Choroid plexus epithelial cell (primary cell): ENCODE measurements at places on chromosomes 6 and 20.

DNA sequence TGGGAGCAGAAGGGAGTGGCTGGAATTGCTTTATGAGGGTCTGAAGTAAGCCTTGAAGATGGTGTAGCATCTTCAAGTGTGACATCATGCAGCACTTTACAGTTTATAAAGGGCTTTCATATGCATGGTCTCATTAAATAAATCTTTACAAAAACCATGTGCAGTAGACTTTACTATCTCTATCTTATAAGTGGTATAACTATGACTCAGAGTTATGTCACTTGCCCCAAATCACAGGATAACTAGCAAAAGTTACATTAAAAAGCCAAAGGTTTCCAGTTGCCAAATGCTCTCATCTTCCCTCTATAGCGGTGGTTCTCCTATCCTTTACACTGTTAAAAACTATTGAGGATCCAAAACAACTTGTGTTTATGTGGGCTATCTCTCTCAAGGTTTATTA is 687.7 kb upstream of the MARCKS start:
- no peak for DNase-seq

- DNase-seq = peak; percentile 93
These were observed 704.2 kb upstream of the CITED2 start for GRCh38 chr6:140078561-140079125.

DNA sequence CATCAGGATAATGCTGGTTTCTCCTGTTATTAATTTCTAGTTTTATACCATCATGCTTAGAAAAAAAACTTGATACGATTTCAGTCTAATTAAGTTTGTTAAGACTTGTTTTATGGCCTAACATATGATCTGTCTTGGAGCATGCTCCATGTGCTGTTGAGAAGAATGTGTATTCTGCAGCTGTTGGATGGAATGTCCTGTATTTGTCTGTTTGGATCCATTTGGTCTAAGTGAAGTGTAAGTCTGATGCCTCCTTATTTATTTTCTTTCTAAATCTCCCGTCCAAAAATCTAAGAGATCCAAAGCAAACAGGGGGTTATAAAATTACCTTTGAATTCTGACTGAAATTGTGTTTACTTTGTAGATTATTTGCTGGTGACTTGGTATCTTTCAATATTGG is 30.0 kb upstream of the PRND start:
- peak; percentile 40 for DNase-seq

DNA sequence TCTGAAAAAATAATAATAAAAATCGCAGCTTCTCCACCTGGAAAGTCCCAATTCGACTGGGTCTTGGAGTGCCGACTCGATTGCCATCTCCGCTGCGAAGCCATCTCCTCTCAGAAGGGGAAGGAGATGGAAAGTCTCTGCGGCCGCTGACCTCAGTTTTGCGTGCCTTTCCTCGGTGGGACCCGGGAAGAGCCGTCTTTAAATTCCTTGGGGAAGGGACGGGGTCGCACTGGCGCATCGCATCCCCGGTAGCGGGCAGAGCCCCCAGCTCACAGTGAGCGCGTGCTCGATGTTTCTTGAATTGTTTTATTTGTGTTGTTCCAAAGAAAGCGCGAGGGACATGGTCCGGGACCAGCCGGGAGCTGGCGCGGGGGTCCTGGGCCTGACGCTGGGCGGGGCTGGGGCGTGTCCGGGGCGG is 270 bp upstream of the TIAM2 start:
- DNase-seq = no peak

DNA sequence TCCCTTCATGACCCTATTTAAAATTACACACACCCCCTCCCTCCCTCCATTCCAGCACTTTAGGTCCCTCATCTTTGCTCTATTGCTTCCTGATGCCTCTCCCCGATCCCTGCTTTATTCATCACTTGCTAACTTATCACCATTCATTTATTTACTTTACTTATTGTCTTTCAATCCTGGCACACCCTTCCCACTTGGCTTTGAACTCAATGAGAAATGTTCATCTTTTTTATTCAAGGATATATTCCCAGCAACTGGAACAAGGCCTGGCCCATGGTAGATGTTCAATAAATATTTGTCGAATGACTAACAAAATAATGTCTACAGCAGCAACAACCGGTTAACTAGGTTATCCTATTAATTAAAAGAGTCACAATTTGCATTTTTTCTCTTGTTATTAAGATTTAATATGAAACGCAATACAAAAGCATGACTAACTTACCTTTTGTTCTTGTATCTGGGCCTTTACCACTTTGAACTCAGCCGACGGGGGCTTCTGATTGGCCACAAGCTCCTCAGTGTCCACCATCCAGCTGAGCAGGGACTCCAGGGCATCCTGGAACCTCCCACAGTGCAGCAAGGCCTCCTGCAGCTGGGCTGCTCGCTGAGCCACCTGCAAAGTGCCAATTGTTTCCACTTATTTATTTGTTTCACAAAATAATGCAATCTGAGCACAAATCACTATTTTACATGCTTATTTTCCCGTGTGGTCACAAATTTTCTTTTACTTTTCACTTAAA is 107.8 kb downstream of the DST start:
- DNase-seq = no peak

DNA sequence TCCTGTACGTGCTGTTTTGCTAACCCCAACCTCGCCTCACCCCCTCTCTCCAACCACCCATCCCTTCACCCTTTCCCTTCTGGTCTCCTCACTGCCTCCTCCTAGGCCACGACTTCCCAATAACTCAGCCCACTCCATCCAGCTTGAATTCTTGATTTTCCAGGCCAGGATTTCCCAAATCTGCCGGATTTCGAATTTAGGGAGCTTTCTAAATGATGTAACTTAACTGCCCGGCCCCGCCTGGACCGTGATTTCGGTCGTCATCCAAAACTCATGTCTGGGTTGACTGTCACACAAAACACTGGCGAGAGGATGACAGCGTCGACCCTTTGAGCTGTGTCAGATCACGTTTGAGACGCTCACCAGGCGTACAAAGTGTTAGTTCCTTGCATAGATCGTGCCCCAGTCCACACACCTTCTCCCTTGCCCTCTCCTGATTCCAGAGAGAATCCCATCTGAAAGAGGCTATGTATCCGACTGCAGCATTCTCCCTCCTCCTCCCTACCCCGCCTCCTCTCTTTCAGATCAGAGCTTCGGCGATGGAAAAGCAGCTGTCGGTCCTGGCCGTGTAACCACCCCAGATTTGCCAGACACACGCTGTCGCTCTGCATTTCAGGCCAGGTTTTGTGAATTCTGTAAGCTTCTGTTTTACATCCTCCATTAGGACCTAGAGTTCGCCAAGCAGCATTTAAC is 168.2 kb downstream of the GPX5 start:
- DNase-seq = no peak

DNA sequence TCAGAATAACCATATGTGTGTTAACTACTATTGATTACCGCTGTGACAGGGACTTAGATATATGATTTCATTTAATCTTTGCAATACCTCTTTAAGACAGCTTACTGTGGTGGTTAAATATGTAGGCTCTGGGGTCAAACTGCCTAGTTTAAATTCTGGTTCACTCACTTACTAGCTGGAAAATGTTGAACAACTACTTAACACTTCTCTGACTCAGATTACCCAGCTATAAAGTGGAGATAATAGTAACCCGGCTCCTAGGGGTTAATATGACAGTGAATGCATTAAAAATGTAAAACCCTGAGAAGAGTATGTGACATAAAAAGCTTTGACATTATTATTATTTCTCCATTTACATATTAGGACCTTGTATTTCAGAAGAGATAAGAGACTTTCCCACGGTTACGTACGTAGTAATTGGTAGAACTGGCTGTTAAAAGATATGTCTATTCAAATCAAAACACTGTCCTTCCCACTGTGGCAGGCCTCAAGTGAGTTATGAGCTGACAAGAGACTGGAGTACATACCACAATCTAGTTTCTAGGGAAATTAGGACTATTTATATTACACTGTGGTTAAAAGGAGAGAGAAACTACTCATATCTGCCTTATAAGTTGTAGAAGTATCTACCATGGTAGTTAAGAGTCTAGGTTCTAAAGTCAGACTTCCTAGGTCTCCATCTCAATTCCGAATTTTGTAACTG is 4.4 kb upstream of the PLCB1 start:
- no peak for DNase-seq

DNA sequence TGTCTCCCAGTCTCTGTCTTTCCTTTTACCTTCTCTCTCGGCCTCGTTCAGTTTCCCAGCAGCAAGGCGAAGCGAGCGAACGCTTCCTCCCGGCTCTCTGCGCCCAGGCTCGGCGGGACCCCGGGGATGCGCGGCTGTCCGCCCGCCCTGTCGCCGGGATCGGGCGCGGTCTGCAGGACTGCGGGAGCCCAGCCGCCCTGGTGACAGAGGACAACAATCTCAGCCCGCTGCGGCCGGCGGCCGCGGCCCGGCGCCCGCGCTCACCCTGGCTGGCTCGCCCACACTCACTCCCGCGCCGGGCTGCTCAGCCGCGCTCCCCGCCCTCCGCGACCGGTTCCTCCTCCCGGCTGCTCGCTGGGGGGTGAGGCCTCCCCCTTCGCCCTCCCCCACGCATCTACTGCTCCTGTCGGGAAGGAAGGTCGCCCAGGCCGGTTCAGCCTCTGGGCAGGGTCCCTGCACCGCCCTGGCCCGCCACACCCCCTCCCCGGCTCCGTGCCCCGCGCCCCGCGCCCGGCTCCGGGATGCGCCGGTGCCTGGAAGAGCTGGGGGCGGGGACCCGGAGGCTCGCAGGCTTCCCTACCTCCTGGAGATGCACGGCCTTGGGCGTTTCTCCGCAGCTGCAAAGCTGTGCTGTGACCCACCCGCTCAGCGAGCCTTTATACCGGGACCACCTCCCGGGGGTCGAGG is 410 bp downstream of the SYNE1 start:
- peak; percentile 27 for DNase-seq

DNA sequence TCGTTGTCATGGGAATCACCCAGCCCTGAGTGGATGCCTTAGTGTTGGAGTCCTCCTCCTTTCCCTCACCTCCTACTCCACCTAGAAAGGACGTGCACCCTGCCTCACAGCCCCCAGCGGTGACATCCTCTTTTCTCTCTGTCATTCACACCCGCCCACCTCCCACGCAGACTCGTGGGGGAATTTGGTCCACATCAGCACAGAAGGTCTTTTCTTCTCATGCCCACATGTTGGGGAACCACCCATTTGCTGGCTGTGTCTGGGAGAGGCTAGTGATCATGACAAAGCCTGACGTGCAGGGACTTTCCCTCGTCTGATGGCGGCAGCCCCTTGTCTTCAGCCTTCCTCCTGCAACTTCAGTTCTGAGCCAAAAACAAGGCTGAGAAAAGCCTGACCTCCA is 96.0 kb upstream of the CNKSR3 start:
- no peak for DNase-seq

GRCh38 chr6:8237668-8238067 is 135.3 kb upstream of the EEF1E1 start:
- DNase-seq = no peak

- peak; percentile 83 for DNase-seq
These were observed 6.9 kb upstream of the HELZ2 start for GRCh38 chr20:63580796-63581461.

- DNase-seq = no peak
These were observed 466.4 kb downstream of the PKHD1 start for GRCh38 chr6:51620971-51621370.

GRCh38 chr6:4776493-4777393 is 539 bp downstream of the CDYL start:
- peak; percentile 53 for DNase-seq

- no peak for DNase-seq
These were observed 31.5 kb upstream of the TBC1D32 start for GRCh38 chr6:121365536-121366521.
